Stomach (tissue), 19 donors: ENCODE measurements at places on chromosomes 6 and 20. TPM values are rescaled to one million over a fixed set of nuclear protein-coding genes. Genes with fewer than 3 reads are reported as not detected.

GRCh38 chr20:15643713-15644112 is 929.5 kb downstream of the KIF16B start:
- no peak for DNase-seq
- H3K36me3 ChIP-seq, result no peaks in the 10 kb centered on the region
- no peak overlapping the region for H3K27ac ChIP-seq
- no peaks in the 10 kb centered on the region for H3K27me3 ChIP-seq
- no peak overlapping the region for H3K4me3 ChIP-seq

DNA sequence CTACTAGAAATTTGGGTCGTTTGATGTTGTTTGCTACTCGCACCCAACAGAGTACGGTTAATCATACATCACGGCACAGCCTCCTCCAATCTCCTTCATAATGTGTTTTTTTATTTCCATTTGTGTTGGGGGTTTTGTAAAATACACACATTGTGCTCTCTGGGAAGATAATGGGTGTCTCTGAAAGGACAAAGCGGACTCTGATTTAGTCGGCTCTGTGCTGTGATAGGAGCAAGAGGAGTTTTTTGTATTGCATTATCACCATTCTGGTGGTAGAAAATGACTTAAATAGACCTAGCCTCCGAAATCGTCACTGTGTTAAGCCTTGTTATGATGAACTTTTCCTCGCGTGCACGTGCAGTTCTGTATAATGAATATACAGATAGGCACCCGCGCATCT is 196.3 kb downstream of the CDH4 start:
- H3K4me1 ChIP-seq, result no peaks in the 10 kb centered on the region
- H3K27me3 ChIP-seq, result peaks cover 38% of the 10 kb centered on the region
- DNase-seq, result no peak
- no peaks in the 10 kb centered on the region for H3K36me3 ChIP-seq

DNA sequence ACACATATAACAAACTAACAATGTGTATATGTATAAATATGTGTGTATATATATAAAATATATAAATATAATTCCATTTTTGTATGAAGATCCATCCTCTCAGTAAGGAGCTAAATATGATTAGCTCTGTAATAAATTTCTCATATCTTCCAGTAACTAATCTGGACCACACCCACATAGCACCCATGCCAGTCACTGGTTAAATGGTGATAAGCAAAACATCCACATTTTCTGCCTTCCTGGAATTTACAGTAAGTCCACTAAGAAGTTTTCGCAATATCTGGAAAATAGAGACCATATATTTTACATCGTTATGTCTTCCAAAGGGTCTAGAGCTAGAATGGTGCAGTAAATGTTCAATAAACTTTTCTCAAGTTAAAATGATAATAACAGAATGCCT is 151.5 kb upstream of the STMND1 start:
- DNase-seq, result no peak
- H3K4me3 ChIP-seq, result no peak overlapping the region
- no peak overlapping the region for H3K27ac ChIP-seq
- H3K36me3 ChIP-seq, result no peaks in the 10 kb centered on the region

- H3K4me3 ChIP-seq, result no peak overlapping the region
- no peak for DNase-seq
- no peak overlapping the region for H3K27ac ChIP-seq
- H3K36me3 ChIP-seq, result no peaks in the 10 kb centered on the region
- no peaks in the 10 kb centered on the region for H3K4me1 ChIP-seq
These were observed 1586.7 kb downstream of the HACE1 start for GRCh38 chr6:103273048-103273447.

DNA sequence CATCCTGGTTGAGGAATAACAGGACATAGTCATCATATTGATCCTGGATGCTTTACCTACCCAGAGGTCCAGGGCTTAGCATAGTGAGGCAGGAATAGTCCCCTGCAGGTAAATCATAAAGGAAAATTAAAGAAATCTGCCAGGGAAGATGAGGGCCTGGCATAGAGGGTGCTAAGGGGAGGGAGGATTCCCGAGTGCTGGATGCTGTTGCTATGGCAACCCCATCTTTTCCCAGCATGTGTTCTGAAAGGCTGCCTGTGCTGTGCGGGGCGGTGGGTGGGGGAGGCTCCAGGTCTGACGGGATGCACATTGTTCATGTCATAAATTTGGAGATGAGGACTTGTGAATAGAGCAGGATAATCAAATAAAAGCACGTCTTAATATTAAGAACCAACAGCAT is 212.6 kb upstream of the PCSK2 start:
- H3K36me3 ChIP-seq, result no peaks in the 10 kb centered on the region
- no peak overlapping the region for H3K4me3 ChIP-seq
- H3K27me3 ChIP-seq, result no peaks in the 10 kb centered on the region
- no peak overlapping the region for H3K27ac ChIP-seq

DNA sequence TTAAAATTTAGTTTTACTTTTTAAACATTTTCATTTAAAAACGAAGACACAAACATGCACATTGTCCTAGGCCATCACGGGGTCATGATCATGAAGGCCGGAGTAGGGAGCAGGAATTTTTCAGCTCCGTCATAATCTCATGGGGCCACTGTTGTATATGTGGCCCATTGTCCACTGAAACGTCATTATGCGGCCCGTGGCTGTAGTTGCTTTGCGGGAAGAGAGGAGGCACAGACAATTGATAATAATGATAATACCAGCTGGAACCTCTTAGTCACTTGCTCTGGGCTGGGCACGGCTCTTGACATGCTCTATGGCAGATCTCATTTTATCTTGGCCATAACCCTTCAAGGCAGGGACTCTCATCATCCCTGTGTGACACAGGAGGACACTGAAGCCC is 56.5 kb upstream of the FNDC1 start:
- no peaks in the 10 kb centered on the region for H3K36me3 ChIP-seq
- H3K27ac ChIP-seq, result no peak overlapping the region
- no peak overlapping the region for H3K4me3 ChIP-seq

GRCh38 chr6:16511723-16512489 is 249.4 kb downstream of the ATXN1 start:
- H3K27ac ChIP-seq, result no peak overlapping the region
- H3K36me3 ChIP-seq, result no peaks in the 10 kb centered on the region
- H3K27me3 ChIP-seq, result no peaks in the 10 kb centered on the region
- peaks cover 23% of the 10 kb centered on the region for H3K4me1 ChIP-seq
- H3K4me3 ChIP-seq, result no peak overlapping the region

DNA sequence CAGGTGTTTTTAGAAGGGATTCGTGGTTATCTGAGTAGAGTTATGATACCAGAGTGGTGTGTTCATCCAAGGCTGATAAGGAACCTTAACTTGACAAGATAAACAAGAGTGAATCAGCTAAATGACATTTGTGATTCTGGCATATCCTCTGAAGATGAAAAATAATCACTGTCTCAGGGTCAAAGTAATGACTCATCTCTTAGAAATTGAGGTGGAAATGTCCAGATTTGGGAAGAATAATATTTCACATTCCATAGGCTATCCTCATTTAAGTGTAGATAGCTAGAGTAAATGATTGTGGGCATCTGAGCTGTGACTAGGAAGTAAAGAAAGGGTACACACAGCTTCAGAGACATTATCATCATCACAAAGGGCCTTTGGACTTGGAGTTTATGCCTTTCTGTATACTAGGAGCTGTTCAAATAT is 255.7 kb downstream of the GJA1 start:
- H3K27ac ChIP-seq, result no peak overlapping the region
- H3K36me3 ChIP-seq, result no peaks in the 10 kb centered on the region
- no peak overlapping the region for H3K4me3 ChIP-seq

DNA sequence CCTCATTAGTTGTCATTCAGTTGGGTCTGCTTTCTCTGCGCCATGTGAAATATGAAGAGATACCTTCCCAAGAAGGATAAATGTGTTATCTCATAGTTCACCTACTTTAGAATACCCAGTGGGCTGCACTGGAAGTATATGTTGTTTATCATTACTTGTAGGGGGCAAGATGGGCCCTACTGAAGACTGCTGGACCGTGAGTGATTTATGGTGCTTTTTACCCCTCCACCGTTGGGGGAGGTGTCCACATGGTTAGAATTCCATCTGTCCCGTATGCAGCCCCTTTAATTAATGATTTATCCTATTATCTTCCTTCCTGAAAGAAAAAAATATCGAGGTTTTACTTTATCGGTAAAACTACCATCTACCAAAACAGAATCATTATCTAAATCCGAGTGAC is 97.0 kb downstream of the TSHZ2 start:
- no peaks in the 10 kb centered on the region for H3K27me3 ChIP-seq
- H3K4me1 ChIP-seq, result no peaks in the 10 kb centered on the region
- H3K4me3 ChIP-seq, result no peak overlapping the region
- DNase-seq, result no peak
- no peak overlapping the region for H3K27ac ChIP-seq

- H3K4me1 ChIP-seq, result peaks cover 12% of the 10 kb centered on the region
- H3K27me3 ChIP-seq, result no peaks in the 10 kb centered on the region
- H3K36me3 ChIP-seq, result no peaks in the 10 kb centered on the region
- H3K27ac ChIP-seq, result no peak overlapping the region
These were observed 30.7 kb upstream of the TMEM14A start for GRCh38 chr6:52640170-52640569.

- no peak for DNase-seq
- H3K27ac ChIP-seq, result peak overlapping the region; percentile 98
- peak overlapping the region; percentile 68 for H3K4me3 ChIP-seq
- H3K36me3 ChIP-seq, result no peaks in the 10 kb centered on the region
- H3K4me1 ChIP-seq, result peaks cover 27% of the 10 kb centered on the region
- no peaks in the 10 kb centered on the region for H3K27me3 ChIP-seq
These were observed 37.4 kb downstream of the GNAS start for GRCh38 chr20:58889798-58890517.

GRCh38 chr6:36722879-36723278 is 25.3 kb downstream of the RAB44 start:
- no peaks in the 10 kb centered on the region for H3K36me3 ChIP-seq
- DNase-seq, result no peak
- no peaks in the 10 kb centered on the region for H3K4me1 ChIP-seq
- H3K27ac ChIP-seq, result no peak overlapping the region
- H3K27me3 ChIP-seq, result no peaks in the 10 kb centered on the region

GRCh38 chr6:143694560-143694959 is 16.8 kb downstream of the PHACTR2 start:
- H3K36me3 ChIP-seq, result no peaks in the 10 kb centered on the region
- H3K4me1 ChIP-seq, result peaks cover 66% of the 10 kb centered on the region
- no peak for DNase-seq
- H3K27me3 ChIP-seq, result no peaks in the 10 kb centered on the region
- peak overlapping the region; percentile 72 for H3K27ac ChIP-seq

GRCh38 chr20:46566125-46566524 is 15.7 kb upstream of the OCSTAMP start:
- H3K36me3 ChIP-seq, result no peaks in the 10 kb centered on the region
- no peak overlapping the region for H3K4me3 ChIP-seq
- H3K4me1 ChIP-seq, result peaks cover 26% of the 10 kb centered on the region
- no peaks in the 10 kb centered on the region for H3K27me3 ChIP-seq
- no peak for DNase-seq

GRCh38 chr6:69232008-69232407 is 564.8 kb downstream of the LMBRD1 start:
- no peak overlapping the region for H3K4me3 ChIP-seq
- no peak overlapping the region for H3K27ac ChIP-seq
- no peaks in the 10 kb centered on the region for H3K27me3 ChIP-seq
- H3K36me3 ChIP-seq, result no peaks in the 10 kb centered on the region
- no peaks in the 10 kb centered on the region for H3K4me1 ChIP-seq
- peak; percentile 0 for DNase-seq

DNA sequence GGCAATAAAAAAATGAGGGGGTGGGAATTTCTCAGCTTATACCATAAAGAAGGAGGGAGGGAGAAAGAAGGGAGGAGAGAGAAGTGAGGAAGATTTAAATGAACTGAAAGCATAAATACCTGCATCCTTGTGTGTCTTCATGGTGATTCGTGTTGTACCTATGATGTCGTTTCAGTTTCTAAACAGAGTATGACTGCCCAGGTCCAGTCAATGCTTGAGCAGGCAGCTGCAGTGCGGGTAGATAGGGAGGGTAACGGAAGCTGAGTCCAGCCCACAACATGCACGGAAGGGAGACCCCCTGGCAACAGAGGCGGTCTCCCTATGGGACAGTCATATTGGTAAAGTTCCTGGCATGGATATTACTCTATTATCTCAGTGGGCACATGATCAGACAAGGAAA is 184.5 kb downstream of the KIF16B start:
- H3K4me1 ChIP-seq, result no peaks in the 10 kb centered on the region
- H3K27ac ChIP-seq, result no peak overlapping the region
- no peak for DNase-seq
- no peaks in the 10 kb centered on the region for H3K27me3 ChIP-seq
- no peak overlapping the region for H3K4me3 ChIP-seq

- no peak overlapping the region for H3K4me3 ChIP-seq
- H3K27ac ChIP-seq, result no peak overlapping the region
- DNase-seq, result no peak
- H3K36me3 ChIP-seq, result peaks cover 38% of the 10 kb centered on the region
- peaks cover 9% of the 10 kb centered on the region for H3K4me1 ChIP-seq
These were observed 45.5 kb upstream of the RNF8 start for GRCh38 chr6:37308069-37308815.

COX4I2 gene
- 1.8 TPM for total RNA-seq

MOG gene
- not detected for total RNA-seq

MAFB gene
- 34.2 TPM for total RNA-seq

TRIM10 gene
- 0.58 TPM for total RNA-seq

SRSF12 gene
- not detected for total RNA-seq

ESR1 gene
- not detected for total RNA-seq

XKR7 gene
- total RNA-seq, result under 0.01 TPM
